ENCODE measurements at places on chromosomes 1 and 21.

DNA sequence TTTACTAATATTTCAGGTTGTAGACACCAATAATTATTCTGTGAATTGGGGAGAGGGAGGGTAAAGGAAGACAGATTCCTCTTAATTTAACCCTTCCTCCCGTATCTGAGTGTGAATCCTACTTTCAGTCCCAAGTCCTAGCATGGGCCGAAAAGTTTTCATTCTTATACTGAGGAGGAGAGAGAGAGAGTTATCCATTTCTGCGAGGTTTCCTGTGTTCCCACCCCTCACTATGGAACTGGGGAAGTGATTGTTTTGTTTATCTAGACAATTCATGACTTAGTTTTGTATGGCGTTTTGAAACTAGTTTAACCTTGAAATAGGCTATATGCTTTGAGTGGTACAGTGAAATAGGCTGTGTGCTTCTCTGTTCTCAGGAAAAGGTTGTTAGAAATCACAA lies 134.0 kb upstream of the DPYD start:
- no peak for DNase-seq

GRCh38 chr1:116226017-116226416 lies 114.8 kb downstream of the MAB21L3 start:
- DNase-seq = no peak

- DNase-seq = no peak
These were observed 17.4 kb downstream of the CNST start for GRCh38 chr1:246583448-246584185.

DNA sequence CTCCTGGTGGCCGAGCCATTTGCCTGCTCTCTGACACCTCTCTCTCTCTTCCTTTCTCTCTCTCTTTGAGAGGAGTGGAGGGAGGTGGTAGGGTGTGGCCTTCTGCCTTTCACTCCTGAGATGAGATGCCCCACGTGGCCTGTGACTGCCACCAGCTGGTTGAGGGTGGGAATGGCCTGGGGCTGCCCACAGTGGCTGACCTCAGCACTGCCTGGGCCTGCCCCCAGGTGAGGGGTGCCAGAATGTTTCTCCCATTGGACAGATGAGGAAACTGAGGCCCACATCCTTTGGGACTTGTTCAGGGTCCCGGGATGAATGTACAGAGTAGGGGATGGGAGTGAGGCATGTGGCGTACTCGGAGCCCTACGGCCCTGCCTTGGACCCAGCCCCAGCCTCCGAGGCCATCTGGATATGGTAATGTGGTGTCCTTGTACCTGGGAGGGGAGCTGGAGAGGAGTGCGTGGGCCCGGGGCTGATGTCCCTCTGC lies 12.7 kb upstream of the C1orf167 start:
- DNase-seq = no peak
